ENCODE measurements at places on chromosomes 3 and 15. TPM values are rescaled to one million over a fixed set of nuclear protein-coding genes. Genes with fewer than 3 reads are reported as not detected.

DNA sequence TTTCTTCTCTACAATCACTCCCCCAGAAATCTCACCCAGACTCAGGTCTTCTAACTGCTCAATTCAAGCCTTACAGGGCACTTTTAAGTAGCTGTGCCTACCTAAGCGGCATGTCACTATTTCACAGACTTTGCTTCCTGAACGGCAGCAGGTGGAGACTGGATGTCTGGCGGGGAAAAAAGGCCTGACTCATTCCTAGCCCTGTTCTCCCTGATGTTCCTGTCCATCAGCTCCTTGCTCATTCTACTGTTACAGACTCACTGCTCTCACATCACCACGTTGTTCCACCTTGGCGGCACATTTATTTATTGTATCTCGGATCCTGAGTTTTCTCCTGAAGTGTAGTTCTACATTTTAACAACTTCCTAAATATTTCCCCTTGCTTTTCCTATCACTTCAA is 52.6 kb upstream of the ATP11B start:
- DNase-seq = no peak

GRCh38 chr3:125143982-125144652 is 68.4 kb downstream of the SLC12A8 start:
- no peak for DNase-seq

DNA sequence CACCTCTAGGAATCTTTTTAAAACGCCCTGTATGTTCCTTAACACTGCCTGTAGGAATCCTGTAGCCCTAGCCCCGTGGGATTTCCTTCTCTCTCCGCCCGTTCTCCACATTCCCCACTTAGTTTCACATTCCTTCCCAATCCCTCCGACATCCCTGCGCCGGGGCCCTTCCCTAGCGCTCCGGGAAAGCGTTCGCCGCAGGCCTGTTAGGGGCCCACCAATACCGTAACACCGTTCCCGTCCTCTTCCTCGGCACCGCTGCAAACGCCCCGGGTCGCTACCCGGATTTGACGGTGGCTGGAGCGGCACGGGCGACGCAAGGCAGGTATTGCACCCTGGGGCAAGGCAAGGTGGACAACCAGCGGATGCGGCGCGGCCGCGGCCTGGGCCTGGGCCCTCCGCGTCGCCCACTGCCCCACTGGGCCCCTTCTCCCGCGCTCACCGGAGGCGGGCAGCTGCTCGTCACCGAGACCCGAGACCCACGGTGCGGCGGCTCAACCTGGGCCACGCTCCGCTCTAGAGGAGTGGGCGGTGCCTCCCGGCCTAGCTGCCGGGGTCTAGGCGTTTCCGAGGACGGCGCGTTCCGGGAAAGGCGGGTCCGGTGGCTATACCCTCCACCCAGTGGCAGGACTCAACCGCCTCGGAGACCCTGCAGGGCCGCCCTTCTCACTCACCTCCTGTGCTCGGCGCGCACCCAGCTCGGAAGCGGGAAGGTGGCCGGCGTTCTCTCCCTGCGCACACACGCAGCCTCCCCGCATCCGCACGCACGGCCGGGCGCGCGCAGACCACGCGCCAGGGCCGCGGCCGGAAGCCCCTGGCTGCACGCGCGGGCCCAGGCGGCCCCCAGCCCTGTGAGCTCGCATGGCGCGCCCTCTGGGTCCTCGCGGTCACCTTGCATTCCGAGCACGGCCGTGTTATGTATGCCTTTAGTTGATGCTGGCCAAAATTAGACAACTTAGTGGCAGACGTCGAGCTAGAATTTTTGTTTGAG is at the start of gene B3GALNT1:
Gene B3GALNT1 (minus strand): TSS at position 789 of the 991 bp plus-strand sequence. CDS start 18,595 bp downstream, outside the sequence.
- no peak for DNase-seq

The ARNT2 gene
- polyA plus RNA-seq = 0.08 TPM

The RPL4 gene
- polyA plus RNA-seq = 4,989 TPM
